ENCODE measurements at places on chromosomes 7 and 10. TPM values are rescaled to one million over a fixed set of nuclear protein-coding genes. Genes with fewer than 3 reads are reported as not detected.

Gene FAM24B
- 2.3 TPM for total RNA-seq

Gene TMEM213
- total RNA-seq, result 1.3 TPM

DNA sequence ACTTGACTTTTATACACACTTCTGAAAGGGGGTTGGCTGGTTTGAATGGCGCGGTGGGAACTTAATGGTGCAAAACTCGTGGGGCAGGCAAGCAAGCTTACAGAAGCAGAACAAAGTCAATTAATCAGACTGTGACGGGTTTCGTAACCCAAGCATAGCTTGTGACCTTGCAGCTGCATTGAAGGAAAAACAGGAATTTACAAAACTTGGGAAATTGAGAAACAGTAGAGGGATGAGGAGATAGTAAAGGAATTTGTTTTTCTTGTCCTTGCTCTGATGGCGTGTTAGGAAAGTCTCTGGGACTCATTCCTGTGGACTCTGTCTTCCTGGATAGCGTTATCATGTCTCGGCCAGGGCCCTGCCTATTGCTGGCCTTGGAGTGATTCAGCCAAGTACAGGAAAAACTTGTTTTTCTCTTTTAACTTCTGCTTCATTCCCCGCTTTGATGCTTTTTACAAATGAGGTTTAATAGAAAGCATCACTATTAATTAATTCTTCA lies 220.0 kb upstream of the KCND2 start:
- H3K4me3 ChIP-seq, result no peak overlapping the region
- H3K27ac ChIP-seq, result no peak overlapping the region
- H3K36me3 ChIP-seq, result no peaks in the 10 kb centered on the region

DNA sequence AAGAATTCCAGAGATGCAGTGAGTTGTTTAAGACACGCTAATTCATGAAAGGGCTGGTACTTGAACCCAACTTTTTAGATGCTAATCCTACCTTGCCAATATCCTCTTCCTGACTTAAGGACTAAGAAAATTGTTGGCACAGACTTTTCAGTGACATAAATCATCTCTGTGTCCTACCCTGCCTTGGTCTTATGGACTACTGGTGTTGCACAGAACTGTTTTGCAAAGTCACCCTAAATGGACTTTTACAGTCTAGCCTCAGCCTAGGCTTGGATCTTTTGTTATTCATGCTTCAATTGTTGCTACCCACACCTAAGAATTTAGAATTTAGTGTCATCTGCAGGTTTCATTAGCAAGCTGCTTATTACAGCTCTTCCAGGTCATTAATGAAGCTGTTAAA lies 112.7 kb downstream of the SORCS1 start:
- no peaks in the 10 kb centered on the region for H3K27me3 ChIP-seq
- no peaks in the 10 kb centered on the region for H3K4me1 ChIP-seq
- H3K36me3 ChIP-seq, result no peaks in the 10 kb centered on the region

GRCh38 chr7:105673367-105674084 lies 92.2 kb upstream of the EFCAB10 start:
- H3K27me3 ChIP-seq, result no peaks in the 10 kb centered on the region
- DNase-seq, result no peak
- no peak overlapping the region for H3K27ac ChIP-seq
- no peak overlapping the region for H3K4me3 ChIP-seq
- no peaks in the 10 kb centered on the region for H3K36me3 ChIP-seq

Gene C7orf57
- 2.3 TPM for total RNA-seq

DNA sequence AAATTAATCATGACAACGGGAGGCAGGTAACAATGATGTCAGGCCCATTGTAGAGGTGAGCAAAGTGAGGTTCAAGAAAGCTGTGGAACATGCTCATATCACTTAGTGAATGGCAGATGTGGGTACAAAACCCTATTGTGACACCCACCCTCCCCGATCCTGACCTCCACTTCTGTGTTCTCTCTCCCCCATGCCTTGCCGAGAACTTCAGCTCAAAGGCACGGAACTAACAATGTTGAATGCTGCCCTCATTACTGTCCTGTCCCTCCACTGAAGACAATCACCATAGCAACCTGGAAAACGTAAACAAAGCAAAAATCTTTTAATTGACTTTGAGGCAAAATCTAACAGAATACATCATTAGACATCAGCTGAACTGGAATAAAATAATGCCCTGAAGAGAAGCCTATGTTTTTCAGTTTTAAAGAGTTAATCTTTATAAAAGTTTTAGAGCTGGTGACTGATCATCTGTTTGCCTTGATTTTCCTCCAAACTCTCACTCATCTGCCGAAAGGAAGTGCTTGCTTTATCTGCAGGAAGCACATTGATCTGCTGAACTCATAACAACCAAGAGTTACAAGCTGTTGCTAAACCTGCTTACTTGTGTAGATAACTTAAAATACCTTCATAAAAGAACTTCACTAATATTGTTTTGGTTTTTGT lies 133.6 kb downstream of the CUBN start:
- peak overlapping the region; percentile 49 for H3K27ac ChIP-seq
- H3K36me3 ChIP-seq, result no peaks in the 10 kb centered on the region
- peaks cover under 1% of the 10 kb centered on the region for H3K4me1 ChIP-seq
- H3K4me3 ChIP-seq, result no peak overlapping the region
- H3K27me3 ChIP-seq, result no peaks in the 10 kb centered on the region

Gene CRTAC1
- 0.22 TPM for total RNA-seq

Gene ANLN
- total RNA-seq, result 67.9 TPM

Gene LRGUK
- 0.21 TPM for total RNA-seq

DNA sequence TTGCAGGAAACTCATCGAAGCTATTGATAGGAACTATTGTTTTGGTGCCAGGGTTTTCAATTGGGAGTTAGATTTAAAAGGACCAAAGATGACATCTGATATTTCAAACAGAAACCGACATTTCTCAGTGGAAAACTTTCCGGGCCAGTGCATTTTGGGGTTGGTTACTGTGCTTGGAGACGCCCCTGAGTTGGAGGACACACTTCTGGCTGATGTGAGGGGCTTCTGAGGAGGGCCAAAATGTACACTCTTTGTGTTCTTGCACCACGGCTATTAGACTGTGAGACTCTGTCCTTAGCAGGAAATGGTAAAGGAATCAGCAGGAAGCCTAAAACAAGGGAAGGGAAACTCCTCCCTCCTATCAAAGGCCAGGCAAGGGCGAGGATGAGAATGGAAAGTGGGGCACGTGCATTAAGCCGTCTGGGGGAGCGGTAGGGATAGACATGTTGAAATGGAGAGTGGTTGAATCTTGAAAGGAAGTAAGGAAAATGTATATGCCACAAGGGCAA lies 1.8 kb upstream of the SRGN start:
- no peaks in the 10 kb centered on the region for H3K27me3 ChIP-seq
- H3K27ac ChIP-seq, result peak overlapping the region; percentile 88

GRCh38 chr10:107356396-107356795 lies 191.9 kb upstream of the SORCS1 start:
- H3K4me1 ChIP-seq, result no peaks in the 10 kb centered on the region
- H3K27ac ChIP-seq, result no peak overlapping the region
- DNase-seq, result no peak
- no peak overlapping the region for H3K4me3 ChIP-seq
- no peaks in the 10 kb centered on the region for H3K36me3 ChIP-seq

DNA sequence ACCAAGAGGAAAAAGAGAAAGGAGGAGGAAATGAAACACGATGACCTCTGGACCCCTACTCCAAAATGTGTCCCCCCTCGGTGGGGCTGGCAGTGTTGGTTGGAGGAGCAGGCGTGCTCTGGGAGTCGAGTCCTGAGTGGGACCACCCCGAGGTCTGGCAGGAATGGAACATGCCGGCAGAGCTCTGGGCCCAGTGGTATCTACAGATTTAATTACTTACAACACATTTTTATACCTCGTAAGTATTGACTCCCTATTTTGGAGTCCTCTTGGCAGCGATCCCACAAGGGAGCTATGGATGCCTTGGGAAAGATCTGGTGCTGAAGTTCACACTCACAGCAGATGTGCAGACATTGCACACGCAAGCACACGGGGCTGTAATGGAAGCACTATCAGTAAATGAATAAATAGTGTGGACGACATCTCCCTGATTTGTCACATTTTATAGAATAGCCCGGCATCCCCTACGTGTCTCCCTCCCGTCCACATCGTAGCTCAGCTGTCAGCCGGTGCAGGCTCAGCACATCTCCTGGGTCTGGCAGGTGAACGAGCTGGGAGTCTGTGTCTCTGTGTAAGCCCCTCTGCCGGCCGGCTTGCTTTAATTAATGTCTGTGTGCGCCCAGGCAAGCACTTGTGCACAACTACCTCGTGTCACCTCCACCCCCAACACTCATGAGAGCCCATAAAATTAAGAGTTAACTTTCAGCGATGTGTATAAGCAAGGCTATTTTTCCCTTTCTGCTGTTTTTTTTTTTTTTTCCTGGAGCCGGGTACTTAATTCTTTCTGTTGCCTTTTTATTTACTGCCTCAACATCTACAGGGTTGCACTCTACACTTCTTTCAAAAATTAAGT lies 603.2 kb downstream of the LRMDA start:
- no peak for DNase-seq
- H3K4me3 ChIP-seq, result no peak overlapping the region
- H3K27ac ChIP-seq, result peak overlapping the region; percentile 68
- H3K36me3 ChIP-seq, result no peaks in the 10 kb centered on the region
- H3K4me1 ChIP-seq, result peaks cover 44% of the 10 kb centered on the region

DNA sequence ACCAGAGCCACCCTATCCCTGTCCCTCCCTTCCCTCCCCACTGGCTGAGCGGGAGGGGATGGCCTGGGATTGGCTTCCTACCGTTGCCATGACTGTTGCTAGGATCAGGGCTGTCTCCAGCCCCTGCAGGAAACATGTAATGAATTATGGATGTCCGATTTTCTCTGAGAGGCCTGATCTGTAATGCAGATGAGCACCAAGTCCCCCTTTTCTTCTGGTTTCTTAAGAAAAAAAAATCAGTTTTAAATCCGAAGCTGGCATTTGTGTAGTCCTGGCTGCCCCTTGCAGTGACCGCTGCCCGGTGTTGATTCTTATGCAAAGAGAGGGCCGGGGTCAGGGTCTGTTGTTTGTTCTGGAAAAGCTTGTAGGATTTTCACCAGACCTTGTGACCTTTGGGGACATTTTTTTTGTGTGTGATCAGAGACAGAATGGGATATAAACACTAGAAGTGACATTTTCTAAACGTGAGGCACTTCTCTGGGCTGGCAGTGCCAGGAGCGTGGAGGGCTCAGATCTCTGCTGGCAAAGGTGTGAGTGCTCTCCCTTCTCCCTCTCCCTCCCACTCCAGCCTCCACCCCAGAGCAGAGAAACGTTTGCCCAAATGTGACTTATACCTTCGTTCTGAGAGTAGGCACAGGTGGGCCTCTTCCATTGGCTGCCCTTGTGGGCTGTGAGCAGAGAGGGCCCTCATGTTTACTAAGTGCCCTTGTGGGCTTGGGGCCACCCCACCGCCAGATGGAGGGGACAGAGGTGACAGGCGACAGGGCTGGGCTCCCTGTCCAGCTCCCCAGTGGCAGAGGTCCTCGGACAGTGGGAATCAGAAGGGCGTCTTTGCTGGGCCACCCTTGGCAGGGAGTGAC lies 127.5 kb downstream of the DNAJB6 start:
- no peaks in the 10 kb centered on the region for H3K36me3 ChIP-seq
- no peaks in the 10 kb centered on the region for H3K4me1 ChIP-seq
- no peak overlapping the region for H3K4me3 ChIP-seq
- H3K27ac ChIP-seq, result no peak overlapping the region

GRCh38 chr10:54415483-54415882 lies 385.5 kb downstream of the PCDH15 start:
- DNase-seq, result no peak
- no peaks in the 10 kb centered on the region for H3K4me1 ChIP-seq
- no peaks in the 10 kb centered on the region for H3K27me3 ChIP-seq
- no peaks in the 10 kb centered on the region for H3K36me3 ChIP-seq

DNA sequence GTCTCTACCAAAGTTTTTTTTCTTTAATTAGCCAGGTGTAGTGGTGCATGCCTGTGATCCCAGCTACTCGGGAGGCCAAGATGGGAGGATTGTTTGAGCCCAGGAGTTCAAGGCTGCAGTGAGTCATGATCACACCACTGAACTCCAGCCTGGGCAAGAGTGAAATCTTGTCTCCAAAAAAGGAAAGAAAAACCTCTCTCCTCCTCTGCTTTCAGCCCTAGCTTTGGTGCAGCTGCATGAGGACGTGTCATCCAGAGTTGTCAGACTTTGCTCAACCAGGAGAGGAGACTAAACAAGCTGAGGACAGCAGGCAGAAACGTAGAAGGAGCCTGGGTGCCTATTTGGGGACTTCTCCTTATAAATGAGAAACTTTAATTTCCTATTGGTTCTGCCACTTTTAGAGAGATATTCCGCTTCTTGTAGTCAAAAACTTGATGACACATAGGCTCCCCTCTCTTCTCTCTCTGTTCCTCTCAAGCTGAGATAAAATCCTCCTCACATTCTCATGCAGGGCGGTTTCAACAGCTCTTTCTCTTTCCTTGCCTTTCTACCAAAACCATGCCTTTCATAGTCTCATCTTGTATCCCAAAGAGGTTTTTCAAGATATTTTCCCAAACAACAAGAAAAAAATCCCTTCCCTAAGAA lies 205.4 kb downstream of the ARHGAP12 start:
- H3K27me3 ChIP-seq, result no peaks in the 10 kb centered on the region
- no peak for DNase-seq
- H3K4me1 ChIP-seq, result no peaks in the 10 kb centered on the region
- H3K36me3 ChIP-seq, result no peaks in the 10 kb centered on the region
- no peak overlapping the region for H3K4me3 ChIP-seq

DNA sequence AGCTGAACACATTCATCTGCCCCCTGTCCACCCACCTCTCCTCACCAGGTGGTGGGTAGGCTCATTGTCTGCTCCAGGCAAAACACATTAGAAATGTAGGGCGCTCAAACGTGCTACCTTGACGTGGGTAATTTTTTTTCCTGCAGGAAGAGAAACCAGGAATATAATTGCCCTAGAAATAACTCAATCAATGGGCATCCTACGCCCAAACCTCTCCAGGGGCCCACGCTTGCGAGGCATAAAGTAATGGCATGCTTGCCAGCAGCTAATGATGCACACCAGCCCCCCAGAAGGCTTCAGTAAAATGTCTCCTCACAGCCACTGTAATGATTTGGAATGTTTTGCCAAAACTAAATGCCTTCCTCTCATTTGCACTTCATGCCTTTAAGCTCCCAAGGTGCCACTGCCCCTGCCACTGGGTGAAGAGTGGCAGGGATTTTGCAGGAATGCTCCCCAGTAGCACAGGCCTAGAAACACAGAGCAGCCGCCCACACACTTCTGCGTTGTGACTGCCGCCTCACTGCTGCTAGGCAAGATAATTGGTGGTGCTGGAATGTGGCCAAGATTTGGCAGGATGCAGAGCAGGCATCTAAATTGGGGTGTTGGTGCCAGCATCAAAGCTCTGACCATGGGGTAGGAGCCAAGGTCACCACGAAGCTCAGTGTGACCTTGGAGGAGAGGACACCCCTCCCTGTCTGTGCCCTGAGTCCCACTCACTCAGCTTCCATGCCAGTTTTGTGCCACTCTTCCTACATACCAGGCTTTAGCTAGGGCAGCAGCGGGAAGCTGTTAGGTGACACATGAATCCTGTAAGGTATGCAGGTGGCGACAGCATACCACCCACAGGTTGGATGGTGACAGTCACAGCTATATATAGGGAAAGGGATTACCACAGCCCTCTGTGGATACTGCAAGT lies 48.7 kb upstream of the PPP1R3C start:
- H3K4me1 ChIP-seq, result peaks cover 7% of the 10 kb centered on the region
- no peak overlapping the region for H3K4me3 ChIP-seq
- H3K27me3 ChIP-seq, result no peaks in the 10 kb centered on the region
- H3K36me3 ChIP-seq, result no peaks in the 10 kb centered on the region

All from esophagus squamous epithelium (tissue), 5 donors.